ENCODE measurements at places on chromosomes 16 and 17. TPM values are rescaled to one million over a fixed set of nuclear protein-coding genes. Genes with fewer than 3 reads are reported as not detected.

- H3K27ac ChIP-seq, result no peak overlapping the region
- no peak overlapping the region for H3K4me3 ChIP-seq
- H3K27me3 ChIP-seq, result no peaks in the 10 kb centered on the region
- peaks cover 15% of the 10 kb centered on the region for H3K4me1 ChIP-seq
- DNase-seq, result no peak
- H3K36me3 ChIP-seq, result no peaks in the 10 kb centered on the region
Observed at GRCh38 chr16:72203401-72203800, 31.4 kb upstream of the PMFBP1 start.

The SHISA6 gene
- total RNA-seq, result not detected

The ABCA10 gene
- total RNA-seq, result 0.28 TPM

DNA sequence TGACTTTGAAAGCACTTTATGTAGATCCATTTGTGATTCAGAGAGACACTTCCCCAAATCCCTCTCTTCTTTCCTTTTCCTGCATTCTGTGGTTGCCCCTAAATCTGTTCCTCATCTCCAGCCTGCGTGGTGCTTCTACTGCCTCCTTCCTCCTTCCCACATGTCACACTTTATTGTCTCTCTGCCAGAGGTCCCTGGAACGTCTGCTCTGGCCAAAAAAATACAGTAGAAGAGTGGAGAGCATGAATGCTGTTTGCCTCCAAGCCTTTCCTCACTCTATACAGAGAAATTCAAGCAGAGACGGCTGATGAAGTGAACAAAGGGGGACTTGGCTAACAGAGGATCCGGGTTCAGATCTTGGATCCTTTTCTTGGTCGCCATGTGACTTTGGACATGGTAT, 22.8 kb upstream of the IRX3 start:
- DNase-seq, result no peak
- H3K36me3 ChIP-seq, result no peaks in the 10 kb centered on the region
- no peaks in the 10 kb centered on the region for H3K4me1 ChIP-seq
- no peak overlapping the region for H3K27ac ChIP-seq
- peaks cover 77% of the 10 kb centered on the region for H3K27me3 ChIP-seq

The CD68 gene
- total RNA-seq, result 28.6 TPM

The CCL4 gene
- not detected for total RNA-seq

The MSLN gene
- 3.4 TPM for total RNA-seq

- peak overlapping the region; percentile 0 for H3K27ac ChIP-seq
- H3K36me3 ChIP-seq, result peaks cover 17% of the 10 kb centered on the region
- no peak for DNase-seq
- H3K4me3 ChIP-seq, result peak overlapping the region; percentile 81
- peaks cover 18% of the 10 kb centered on the region for H3K4me1 ChIP-seq
Observed at GRCh38 chr17:41835214-41835799, 725 bp downstream of the NT5C3B start.

- peak overlapping the region; percentile 62 for H3K4me3 ChIP-seq
- H3K4me1 ChIP-seq, result peaks cover 38% of the 10 kb centered on the region
- peak overlapping the region; percentile 73 for H3K27ac ChIP-seq
- peaks cover 76% of the 10 kb centered on the region for H3K36me3 ChIP-seq
- peak; percentile 50 for DNase-seq
- H3K27me3 ChIP-seq, result no peaks in the 10 kb centered on the region
Observed at GRCh38 chr16:30748634-30749445, 615 bp downstream of the PHKG2 start.

The FBXL16 gene
- 4.6 TPM for total RNA-seq

DNA sequence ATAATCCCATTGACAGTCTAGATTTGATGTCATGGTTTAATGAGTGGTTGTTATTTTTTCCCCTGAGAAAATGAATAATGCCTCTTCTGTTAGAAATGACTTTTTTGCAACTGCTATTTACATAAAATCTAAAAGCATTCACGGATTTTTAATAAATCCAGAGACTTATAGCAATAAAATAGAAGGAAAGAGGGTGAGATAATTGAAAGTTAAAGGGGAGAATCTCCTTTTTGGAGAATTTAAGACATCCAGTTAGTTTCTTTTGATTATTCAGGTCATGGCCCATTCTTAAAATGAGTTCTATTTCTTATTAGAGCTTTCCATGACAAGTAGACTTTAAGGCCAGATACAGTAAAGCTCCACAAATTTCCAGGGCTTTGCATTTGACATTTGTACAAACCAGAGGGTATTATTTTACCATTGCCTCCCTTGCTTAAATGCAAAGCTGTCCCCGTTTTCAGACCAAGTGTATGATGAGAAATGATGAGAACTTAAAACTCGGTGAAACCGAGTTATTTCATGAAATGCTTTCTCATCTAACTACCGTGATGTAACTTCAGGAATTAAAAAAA, 789.0 kb upstream of the SOX9 start:
- H3K4me3 ChIP-seq, result no peak overlapping the region
- peaks cover 39% of the 10 kb centered on the region for H3K4me1 ChIP-seq
- H3K36me3 ChIP-seq, result no peaks in the 10 kb centered on the region
- no peak for DNase-seq

DNA sequence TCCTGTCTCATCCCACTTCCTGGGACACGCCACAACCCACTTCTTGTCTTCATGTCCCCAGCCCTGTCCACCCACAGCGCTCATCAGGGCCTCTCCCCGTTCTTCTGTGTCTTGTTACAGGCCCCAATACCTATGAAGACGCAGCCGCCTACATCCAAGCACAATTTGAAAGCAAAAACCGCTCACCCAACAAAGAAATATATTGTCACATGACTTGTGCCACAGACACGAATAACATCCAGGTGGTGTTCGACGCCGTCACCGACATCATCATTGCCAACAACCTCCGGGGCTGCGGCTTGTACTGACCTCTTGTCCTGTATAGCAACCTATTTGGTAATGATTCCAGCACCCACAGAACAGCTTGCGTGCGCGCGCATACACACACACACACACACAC, 70.6 kb downstream of the AMFR start:
- peaks cover 30% of the 10 kb centered on the region for H3K27me3 ChIP-seq
- peaks cover 15% of the 10 kb centered on the region for H3K36me3 ChIP-seq
- H3K4me3 ChIP-seq, result no peak overlapping the region
- no peak overlapping the region for H3K27ac ChIP-seq
- DNase-seq, result no peak

The CA5A gene
- not detected for total RNA-seq

DNA sequence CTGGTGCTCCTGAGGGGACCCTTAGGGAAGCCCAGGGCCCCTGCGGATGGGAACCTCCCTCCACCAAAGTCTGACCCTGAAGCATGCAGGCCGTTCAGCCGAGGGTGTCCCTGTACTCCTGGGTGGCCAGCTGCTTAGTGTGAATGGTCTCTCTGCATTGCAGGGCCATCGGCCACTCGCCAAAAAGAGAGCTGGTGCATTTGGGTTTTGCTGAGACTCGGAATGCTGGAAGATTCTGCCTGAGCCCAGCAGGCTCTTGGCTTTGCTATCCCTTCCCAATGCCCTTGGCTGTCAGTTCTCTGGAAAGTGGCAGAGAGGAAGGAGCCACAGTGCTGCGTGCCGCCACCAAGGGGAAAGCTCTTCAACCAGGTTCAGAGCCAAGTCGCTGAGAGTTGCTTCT, 2.8 kb downstream of the MEOX1 start:
- DNase-seq, result no peak
- H3K27me3 ChIP-seq, result peaks cover 64% of the 10 kb centered on the region
- H3K27ac ChIP-seq, result no peak overlapping the region
- H3K4me1 ChIP-seq, result peaks cover 9% of the 10 kb centered on the region

DNA sequence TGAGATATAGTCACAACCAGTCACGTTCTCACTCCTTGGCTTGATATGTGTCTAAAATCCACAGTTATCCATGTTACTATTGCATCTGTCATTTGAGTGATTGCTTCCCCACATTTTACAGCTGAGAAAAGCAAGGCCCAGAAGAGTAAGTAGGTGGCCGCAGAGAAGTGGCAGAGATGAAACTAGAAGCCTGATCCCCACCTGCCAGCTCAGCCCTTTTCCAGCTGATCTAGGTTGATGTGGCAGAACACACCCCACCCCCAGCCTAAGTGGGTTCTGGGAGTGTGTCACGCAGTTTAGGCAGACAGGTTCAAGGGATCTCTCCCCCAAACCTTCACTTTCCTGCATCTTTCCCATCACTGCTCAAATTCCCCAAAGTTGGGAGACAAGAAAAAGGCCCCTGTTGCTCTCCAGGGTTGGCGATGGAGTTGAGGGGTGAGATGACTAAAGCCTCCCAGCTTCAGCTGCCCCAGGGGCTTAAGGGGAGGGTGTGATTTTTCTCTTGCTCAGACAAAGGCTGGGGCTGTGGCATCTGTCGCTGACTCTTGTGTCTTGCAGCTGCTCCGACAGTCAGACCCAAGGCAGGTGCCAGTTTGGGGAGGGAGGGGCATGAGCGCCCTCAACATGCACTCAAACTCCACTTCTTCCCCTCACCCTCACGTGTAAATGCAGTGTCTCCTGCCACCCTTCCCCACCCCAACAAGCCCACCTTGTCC, 48.9 kb upstream of the LHX1 start:
- H3K4me1 ChIP-seq, result peaks cover 13% of the 10 kb centered on the region
- DNase-seq, result no peak
- H3K36me3 ChIP-seq, result no peaks in the 10 kb centered on the region
- H3K27ac ChIP-seq, result no peak overlapping the region
- H3K27me3 ChIP-seq, result peaks cover 61% of the 10 kb centered on the region
- no peak overlapping the region for H3K4me3 ChIP-seq

- H3K4me1 ChIP-seq, result peaks cover 9% of the 10 kb centered on the region
- no peaks in the 10 kb centered on the region for H3K36me3 ChIP-seq
- DNase-seq, result no peak
- no peak overlapping the region for H3K27ac ChIP-seq
Observed at GRCh38 chr16:69542974-69543373, 22.8 kb upstream of the NFAT5 start.

- H3K27me3 ChIP-seq, result peaks cover 43% of the 10 kb centered on the region
- no peak overlapping the region for H3K4me3 ChIP-seq
- DNase-seq, result no peak
- H3K4me1 ChIP-seq, result peaks cover 19% of the 10 kb centered on the region
- H3K36me3 ChIP-seq, result no peaks in the 10 kb centered on the region
Observed at GRCh38 chr16:85936816-85937215, 37.9 kb downstream of the IRF8 start.

The TMEM238L gene
- total RNA-seq, result not detected

- peaks cover 9% of the 10 kb centered on the region for H3K4me1 ChIP-seq
- H3K27ac ChIP-seq, result no peak overlapping the region
- no peak overlapping the region for H3K4me3 ChIP-seq
- no peak for DNase-seq
Observed at GRCh38 chr16:2329532-2329931, 11.0 kb downstream of the ABCA3 start.

The TIGD7 gene
- total RNA-seq, result 9.3 TPM

DNA sequence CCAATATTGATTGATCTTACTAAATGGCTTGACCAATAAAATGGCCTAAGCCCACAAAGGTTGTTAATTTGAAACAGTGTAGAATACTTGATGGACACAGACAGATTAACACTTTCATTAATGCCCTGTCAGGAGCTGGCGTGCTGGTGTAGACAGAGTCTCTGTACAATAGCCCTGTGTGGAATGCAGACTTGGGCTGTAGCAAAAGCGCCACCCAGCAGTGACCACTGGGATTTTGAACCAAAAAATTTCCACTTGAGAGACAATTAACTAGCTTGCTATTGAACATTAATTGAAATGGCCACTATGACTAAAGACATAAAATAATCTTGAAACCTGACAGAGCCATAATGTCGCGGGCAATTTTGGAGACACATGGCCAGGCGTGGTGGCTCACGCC, 19.7 kb upstream of the GUCY2D start:
- H3K4me3 ChIP-seq, result no peak overlapping the region
- peaks cover 13% of the 10 kb centered on the region for H3K27me3 ChIP-seq
- no peak for DNase-seq
- peaks cover 4% of the 10 kb centered on the region for H3K36me3 ChIP-seq
- no peak overlapping the region for H3K27ac ChIP-seq

- no peak overlapping the region for H3K27ac ChIP-seq
- peaks cover 14% of the 10 kb centered on the region for H3K4me1 ChIP-seq
- H3K36me3 ChIP-seq, result peaks cover 5% of the 10 kb centered on the region
- H3K4me3 ChIP-seq, result no peak overlapping the region
- H3K27me3 ChIP-seq, result no peaks in the 10 kb centered on the region
Observed at GRCh38 chr17:65035704-65036103, 20.8 kb downstream of the GNA13 start.

- H3K27ac ChIP-seq, result no peak overlapping the region
- no peak overlapping the region for H3K4me3 ChIP-seq
- H3K27me3 ChIP-seq, result peaks cover 58% of the 10 kb centered on the region
- no peak for DNase-seq
Observed at GRCh38 chr17:28989028-28989427, 16.8 kb downstream of the SEZ6 start.

The GDPD1 gene
- total RNA-seq, result 3.4 TPM

DNA sequence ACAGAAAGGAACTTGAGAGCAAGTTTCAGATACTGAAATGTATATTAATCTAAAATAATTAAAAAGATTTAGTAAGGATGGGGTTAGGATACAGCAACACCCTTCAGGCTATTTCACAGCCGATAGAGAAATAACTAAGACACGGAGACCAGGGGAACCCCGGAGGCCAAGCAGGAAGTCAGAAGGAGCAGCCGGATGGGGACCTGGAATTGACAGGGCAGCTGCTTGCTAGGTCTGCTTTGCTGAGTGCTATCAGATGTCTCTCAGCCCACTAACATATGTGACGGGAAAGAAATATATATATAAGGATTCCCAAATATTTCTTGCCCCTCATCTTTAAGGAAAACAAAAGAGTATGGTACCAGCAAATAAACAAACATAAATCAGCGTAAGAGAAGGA, 154.1 kb upstream of the CDH5 start:
- no peaks in the 10 kb centered on the region for H3K36me3 ChIP-seq
- no peak overlapping the region for H3K4me3 ChIP-seq
- DNase-seq, result no peak
- no peak overlapping the region for H3K27ac ChIP-seq
- no peaks in the 10 kb centered on the region for H3K4me1 ChIP-seq

Data from Calu3 (cell line).